ENCODE measurements at places on chromosomes 1 and 21.

DNA sequence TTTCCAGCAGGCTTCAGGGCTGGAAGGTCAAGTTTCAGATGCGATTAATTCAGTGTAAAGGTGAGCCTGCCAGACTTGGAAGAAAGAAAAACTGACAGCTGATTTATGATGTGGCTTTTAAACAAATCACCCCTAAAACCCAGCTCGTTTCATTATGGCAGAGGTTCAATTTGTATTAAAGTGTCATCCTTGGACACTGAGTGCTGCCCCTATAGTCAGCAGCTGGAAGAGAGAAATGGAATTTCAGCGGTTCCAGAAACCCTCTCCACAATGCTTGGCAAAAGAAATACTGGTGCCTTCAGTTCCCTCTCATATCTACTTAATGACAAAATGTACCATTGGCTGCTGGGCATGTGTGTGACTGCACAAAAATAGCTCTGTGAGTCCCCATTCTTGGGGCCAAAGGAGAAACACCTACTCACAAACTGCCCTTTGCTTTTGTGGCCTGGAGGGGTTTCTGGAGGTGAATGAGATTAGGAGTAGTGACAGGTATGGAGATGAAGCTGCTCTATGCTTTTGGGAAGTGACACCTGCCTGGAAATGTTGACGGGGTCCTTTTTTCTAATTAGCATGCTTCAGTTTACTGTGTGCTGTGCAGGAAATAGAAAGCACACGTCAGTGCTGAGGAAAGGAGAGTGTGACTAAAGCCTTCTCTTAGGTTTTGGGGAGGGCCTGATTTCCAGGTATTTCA, 95.1 kb upstream of the TSPAN2 start:
- DNase-seq = no peak

- DNase-seq = no peak
These were observed 77.6 kb downstream of the PLXNA2 start for GRCh38 chr1:208166340-208167138.

DNA sequence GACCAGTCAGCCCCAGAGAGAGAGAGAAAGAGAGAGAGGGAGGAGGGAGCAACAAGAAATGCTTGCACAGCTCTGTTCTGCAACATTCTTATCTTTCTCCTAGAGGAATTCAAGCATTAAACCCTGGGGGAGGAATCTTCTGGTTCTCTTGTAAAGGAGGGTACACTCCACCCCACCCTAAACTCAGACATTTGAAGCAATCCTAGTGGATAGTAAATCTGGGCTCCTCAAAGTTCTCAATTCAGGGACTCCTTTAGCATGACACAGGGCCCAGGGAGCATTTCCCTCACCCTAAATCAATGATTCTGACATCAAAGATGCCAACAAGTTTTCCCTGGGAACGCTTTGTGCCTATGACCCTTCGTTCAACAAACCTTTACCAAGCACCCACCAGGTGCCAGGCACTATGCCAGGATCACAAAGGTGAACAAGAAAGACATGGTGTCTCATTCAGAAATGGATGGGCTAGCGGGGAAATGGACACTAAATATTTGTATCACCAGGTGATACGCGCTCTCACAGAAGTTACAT, 11.9 kb upstream of the CAPN2 start:
- DNase-seq = no peak

- no peak for DNase-seq
These were observed 35.5 kb downstream of the C21orf91 start for GRCh38 chr21:17783481-17784179.

DNA sequence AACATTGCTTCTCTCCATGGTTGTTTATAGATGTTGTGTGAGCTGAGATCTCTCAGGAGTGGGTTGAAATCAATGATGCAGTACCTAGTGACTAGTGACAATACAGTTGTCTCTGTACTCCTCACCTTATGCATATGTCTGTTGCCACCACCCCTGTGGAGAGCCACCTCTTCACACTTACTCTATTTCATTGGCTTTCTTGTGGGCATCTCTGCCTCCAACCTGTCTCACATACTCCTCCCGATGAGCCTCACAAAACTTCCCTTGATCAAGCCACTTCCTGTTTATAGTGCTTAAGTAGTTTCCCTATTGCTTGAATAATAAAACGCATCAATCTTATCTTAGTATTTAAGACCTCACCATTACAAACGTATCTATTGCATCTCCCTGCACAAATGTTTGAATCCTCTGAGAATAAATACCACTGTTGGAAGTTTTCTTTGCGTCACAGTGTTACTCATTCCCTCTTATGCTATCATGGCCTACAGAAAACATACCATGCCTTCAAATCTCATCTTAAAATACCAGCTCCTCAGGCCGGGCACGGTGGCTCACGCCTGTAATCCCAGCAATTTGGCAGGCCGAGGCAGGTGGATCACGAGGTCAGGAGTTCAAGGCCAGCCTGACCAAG, 54.7 kb upstream of the GREM2 start:
- DNase-seq = no peak

GRCh38 chr21:19510653-19511052, 1107.1 kb upstream of the TMPRSS15 start:
- DNase-seq = no peak

DNA sequence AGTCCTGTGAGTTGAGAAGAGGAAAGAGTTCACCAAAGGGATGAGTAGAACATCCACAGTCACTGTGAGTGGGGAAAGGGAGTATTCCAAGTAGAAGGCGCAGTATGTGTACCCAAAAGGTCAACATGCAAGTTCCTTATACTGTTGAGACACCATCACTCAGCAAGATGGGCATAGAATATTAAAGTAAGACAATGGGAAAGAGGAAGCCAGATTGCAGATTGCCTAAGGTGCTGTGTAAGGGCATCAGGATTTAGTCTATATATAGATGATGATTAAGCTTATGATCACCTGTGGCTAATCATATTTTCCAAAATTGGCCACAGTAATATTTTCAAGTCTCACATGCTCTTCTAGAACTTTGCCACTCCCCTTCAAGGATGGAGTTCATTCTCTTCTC, 120.1 kb upstream of the CAMK1G start:
- DNase-seq = no peak

DNA sequence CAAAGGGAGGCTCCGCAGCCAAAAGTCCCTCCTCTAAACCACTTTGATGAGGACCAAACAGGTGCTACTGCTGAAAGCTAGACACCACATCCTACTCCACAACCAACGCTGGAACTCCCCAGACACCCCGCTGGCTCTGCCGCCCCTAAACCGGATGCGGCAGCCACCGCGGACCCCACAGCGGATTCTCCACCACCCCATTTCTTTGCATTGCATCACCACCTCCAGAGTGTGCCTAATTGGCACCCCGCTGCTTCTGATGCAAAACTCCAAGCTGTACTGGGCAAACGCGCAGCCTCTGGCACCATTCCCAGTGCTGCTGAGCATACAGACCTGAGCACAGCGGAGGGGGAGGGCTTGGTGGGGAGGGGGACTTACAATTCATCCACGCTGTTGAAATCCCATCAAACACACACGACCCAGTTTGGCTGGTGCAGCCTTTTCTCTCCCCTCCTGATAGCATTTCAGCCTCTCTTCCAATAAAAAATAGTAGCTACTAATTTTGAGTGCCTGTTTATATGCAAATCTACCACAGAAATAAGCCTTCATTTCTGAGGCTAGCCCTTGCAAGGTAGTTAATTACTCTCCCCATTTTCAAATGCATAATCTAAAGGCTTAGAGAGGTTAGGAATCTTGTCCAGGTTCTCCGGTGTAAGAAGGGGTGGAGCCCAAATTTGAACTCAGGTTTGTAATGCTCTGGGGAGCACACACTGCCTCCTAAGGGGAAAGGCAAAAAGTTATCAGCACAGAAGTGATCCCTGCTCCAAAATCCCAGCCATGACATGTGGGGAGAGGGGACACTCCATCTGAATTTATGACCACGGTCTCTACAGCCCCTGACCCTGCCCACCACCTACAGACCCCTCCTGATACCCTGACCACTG, 12.2 kb upstream of the RGS16 start:
- peak; percentile 80 for DNase-seq

- DNase-seq = no peak
These were observed 418.9 kb upstream of the PRMT6 start for GRCh38 chr1:106637566-106637965.

DNA sequence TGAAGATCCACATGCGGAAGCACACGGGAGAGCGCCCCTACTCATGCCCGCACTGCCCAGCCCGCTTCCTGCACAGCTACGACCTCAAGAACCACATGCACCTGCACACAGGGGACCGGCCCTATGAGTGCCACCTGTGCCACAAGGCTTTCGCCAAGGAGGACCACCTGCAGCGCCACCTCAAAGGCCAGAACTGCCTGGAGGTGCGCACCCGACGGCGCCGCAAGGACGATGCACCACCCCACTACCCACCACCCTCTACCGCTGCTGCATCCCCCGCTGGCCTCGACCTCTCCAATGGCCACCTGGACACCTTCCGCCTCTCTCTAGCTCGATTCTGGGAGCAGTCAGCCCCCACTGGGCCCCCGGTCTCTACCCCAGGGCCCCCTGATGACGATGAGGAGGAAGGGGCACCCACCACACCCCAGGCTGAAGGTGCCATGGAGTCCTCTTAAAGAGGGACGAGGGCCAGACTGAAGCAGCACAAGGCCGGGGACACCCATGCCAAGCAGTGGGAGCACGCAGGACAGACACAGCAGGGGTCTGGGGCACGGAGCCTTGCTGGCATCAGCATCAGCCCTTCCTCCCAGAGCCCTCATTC, 13.7 kb downstream of the ZBTB7B start:
- no peak for DNase-seq

DNA sequence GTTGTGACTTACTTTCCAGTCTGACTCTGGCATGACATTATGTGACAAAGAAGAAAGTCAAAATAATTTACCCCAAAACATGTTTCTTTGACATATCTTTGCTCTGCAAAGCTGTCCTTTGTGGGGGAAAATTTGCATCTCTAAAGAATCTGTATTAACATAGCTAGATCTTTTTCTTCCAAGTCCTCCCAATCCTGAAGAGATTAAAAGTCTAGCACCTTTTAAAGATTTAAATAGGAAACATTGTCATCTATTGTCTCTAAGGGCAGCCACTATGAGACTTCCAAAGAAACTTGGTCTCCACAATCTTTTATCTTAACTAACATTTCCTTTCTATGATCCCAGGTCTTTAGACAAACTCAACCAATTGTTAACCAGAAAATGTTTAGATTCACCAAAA, 16.0 kb downstream of the LRRC3 start:
- DNase-seq = no peak

GRCh38 chr1:3453891-3454810, at the start of gene ARHGEF16:
Gene ARHGEF16, plus strand, starts transcription at chr1:3454665. Its CDS starts 8,420 bp downstream, at chr1:3463085.
- DNase-seq = no peak

DNA sequence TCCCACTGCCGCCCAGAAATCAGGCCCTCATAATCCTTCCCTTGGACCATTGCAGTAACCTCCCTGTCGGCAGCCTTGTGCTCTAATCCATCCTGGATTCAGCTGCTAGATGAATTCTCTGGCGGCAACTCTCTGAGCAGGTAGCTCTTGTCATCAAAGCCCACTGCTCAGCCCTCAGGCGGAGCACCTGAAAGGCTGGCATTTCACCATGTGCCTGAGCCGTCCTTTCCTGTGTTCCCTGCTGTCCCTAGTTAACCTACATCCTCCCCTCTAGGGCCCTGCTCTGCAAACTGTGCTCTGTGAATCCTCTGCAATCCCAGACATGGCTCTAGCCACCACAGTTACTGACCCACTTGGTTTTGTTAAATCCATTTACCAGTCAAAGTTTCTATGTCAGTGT, 118.0 kb downstream of the KAZN start:
- no peak for DNase-seq

DNA sequence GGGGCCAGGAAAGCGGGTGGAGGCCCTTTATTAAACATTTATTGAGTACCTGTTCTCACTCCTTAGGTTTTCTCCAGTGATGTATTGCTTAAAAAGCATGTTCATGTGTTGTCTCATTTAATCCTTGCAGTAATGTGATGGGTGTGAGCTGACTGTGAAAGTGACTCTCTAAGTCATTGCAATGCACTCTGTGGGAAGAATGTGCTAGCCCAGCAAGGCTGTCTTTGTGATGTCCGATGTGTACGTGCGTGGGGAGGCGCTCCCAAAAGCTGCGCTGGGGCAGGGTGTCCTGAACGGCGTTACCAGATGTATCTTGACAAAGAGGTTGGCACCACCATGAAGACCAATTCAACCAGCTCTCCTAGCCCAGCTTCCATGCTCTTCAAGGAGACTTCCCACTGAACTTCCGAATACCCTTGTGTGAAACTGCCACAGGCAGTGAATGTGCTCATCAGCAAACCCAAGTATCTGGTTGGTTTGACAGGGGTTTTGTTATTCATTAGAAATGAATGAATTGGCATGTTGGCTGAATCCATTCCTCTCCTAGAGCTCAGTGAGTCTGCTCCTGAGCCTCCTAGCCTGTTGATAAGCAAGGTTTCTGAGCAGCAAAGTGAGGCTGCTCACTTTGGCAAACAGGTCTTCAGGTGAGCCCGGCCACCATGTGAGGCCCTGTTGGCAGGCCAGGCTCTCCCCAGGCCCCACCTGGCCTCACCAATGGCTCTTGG, 28.0 kb downstream of the NUAK2 start:
- no peak for DNase-seq
